Stimulated activated CD8-positive, alpha-beta memory T cell treated with anti-CD3 and anti-CD28 coated beads, Interleukin-7, amount 100 ng/mL, for 48 hours (primary cell): ENCODE measurements at places on chromosomes 13 and 19.

- no peak for DNase-seq
Measured at GRCh38 chr13:29674532-29674931, 79.0 kb upstream of the SLC7A1 start.

- no peak for DNase-seq
Measured at GRCh38 chr19:1514986-1515721, 2.3 kb upstream of the ADAMTSL5 start.

GRCh38 chr19:2231621-2232221 is 4.4 kb downstream of the PLEKHJ1 start:
- no peak for DNase-seq

DNA sequence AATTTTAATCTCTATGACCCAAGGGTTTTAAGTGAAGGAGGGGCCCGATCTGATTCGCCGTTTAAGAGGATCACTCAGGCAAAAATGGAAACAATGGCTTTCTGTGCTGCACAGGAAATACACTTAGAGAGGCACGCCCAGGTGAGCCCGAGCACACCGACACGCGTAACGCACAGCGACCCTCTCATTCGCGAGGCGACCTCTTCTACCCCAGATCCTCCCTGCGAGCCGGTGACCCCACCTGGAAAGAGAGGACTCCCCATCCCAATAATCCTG is 216 bp downstream of the SH2D3A start:
- DNase-seq = no peak

GRCh38 chr19:43464134-43464775 is 1.2 kb downstream of the LYPD3 start:
- DNase-seq = no peak

DNA sequence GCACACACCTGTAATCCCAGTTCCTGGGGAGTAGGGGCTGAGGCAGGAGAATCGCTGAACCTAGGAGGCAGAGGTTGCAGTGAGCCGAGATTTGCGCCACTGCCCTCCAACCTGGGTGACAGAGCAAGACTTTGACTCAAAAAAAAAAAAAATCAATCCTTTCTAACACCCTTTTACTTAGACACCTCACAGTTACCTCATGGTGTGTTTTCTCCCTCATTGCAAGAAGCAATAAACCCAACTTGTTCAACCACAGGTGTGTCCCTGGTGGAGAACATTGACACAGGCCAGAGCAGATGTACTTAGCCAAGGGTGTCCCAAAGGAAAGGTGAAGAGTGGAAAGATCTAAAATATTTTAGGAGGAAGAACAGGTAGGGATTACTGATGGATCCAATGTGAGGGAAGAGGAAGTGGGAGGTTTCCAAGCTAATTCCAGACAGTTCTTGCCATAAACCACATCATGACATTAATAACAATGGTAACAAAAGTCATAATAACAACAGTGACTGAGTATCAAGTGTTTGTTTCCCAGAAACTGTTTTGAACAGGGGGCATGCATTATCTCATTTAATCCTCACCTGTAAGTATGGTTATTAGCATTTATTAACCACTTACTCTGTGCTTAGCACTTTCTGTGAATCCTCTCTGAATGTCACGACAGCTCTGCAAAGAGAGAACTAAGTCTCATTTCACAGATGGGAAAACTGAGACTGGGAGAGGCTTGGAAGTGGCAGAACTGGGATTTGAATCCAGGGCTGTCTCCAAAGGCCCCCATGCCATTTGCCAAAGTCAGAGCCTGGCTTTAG is 3.1 kb upstream of the LYPD3 start:
- DNase-seq = no peak

- no peak for DNase-seq
Measured at GRCh38 chr19:6887316-6887715, at the start of gene ADGRE1. Gene ADGRE1, plus strand, starts transcription at chr19:6887579. Its CDS starts 30 bp downstream, at chr19:6887609.

DNA sequence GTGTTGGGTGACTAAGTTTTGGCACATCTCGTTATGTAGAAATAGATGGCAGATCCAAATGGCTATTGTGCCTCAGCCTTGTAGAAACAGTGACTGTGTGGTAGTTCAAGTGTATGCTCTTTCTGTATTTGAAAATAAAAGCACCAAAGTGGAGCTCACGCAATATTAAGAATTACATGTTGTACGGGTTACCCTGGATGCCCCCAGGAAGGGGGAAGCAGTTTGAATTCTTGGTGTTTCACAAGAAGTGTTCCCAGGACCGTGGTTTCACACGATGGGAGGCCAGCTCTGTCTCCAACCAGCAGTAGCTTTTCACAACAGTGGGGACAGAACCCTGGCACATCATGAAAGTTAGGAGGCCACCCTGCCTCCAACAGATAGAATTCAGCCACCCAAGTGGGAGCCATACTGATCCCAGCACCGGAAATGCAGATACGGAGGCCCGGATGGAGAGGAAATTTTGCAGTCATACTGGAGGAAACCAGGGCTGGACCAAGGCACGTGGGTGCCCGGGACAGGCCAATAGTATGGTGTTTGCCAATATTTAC is 8.9 kb downstream of the FLT1 start:
- no peak for DNase-seq

DNA sequence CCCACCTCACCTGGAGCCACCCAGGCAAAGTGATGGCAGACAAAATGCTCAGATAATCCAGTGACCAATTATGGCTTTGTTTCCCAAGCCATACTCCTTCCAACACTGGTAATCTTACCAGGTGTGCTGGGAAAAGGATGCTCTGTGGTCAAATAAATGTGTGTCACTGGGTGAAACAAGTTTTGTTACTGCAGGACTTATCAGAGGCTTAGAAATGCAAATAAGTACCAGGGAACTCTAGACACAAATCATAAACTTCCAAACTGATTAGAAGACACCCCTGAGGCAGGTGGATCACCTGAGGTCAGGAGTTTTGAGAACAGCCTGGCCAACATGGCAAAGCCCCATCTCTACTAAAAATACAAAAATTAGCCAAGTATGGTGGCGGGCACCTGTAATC is 26.4 kb downstream of the PIN1 start:
- DNase-seq = no peak

DNA sequence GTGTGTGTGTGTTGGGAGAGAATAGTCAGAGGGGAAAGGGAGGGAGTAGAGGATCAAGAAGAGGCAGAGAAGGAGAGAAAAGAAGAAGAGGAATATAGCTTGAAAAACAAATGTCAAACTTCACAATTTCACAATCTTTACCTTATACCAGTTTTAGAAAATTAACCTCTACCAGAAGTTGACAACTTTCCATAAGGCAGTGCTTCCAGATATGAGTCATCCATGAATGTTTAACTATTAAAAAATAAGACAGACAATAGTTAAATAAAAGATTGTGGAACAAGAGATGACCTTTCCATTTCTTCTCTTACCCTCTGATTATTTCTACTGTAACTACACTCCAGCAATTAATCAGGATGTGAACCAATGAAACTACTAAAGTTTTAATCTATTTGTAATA is 229.4 kb downstream of the ITGBL1 start:
- no peak for DNase-seq

GRCh38 chr13:52450012-52450792 is at the start of gene VPS36:
Gene VPS36, minus strand, starts transcription at chr13:52450634. Its CDS starts 40 bp downstream, at chr13:52450594.
- DNase-seq = peak; percentile 89

- no peak for DNase-seq
Measured at GRCh38 chr19:5918463-5919079, 4.5 kb downstream of the CAPS start.

GRCh38 chr19:1206150-1206863 is 729 bp downstream of the STK11 start:
- DNase-seq = no peak

DNA sequence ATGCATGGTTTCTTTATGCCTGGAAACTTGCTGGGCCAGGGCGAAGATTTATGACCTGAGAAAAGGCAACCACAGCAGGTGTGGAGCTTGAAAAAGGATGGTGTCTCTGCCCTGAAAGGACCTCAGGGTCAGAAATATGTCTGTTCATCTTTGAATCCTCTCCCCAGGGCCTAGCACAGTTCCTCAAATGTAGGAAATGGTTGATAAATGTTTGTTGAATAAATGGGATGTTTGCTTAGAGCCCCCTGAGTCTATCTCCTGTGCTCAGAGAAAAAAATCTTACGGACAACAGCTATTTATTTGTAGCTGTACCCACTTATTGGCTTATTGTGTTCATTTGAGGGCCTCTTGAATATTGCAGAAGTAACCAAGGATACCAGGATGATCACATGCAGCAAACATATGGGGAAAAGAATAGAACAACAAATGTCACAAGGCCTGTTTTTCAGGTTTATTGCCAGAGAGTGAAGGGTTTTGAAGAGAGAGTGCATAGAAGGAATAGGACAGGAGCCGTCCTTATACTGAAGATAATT is 114.5 kb downstream of the KLF5 start:
- no peak for DNase-seq

GRCh38 chr19:10921910-10922637 is 6.4 kb downstream of the YIPF2 start:
- no peak for DNase-seq

GRCh38 chr13:45331692-45332035 is 9.3 kb downstream of the TPT1 start:
- no peak for DNase-seq

DNA sequence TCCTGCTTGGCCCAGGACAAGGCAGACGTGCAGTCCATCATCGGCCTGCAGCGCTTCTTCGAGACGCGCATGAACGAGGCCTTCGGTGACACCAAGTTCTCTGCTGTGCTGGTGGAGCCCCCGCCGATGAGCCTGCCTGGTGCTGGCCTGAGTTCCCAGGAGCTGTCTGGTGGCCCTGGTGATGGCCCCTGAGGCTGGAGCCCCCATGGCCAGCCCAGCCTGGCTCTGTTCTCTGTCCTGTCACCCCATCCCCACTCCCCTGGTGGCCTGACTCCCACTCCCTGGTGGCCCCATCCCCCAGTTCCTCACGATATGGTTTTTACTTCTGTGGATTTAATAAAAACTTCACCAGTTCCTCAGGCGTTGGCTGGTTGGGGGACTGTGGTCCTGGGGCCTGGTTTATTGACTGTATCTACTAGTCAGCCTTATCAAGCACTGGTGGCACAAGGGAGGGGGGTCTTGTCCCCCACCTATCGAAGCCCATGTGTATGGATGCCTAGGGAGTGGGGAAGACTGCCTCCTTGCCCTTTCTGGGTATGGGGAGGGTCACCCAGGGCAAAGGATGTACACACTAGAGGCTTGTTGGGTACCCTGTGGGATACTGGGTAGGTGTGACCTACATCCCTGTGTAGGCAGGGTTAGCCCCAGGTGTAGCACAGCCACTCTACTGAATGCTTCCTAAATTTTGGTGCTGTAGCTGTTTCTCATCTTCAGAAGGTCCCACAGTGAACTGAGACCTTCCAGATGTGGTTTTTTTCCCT is 4.4 kb downstream of the CHMP2A start:
- DNase-seq = no peak

- DNase-seq = no peak
Measured at GRCh38 chr13:44149821-44150220, 223.8 kb upstream of the SERP2 start.

- no peak for DNase-seq
Measured at GRCh38 chr19:53853707-53854106, 14.0 kb upstream of the MYADM start.

DNA sequence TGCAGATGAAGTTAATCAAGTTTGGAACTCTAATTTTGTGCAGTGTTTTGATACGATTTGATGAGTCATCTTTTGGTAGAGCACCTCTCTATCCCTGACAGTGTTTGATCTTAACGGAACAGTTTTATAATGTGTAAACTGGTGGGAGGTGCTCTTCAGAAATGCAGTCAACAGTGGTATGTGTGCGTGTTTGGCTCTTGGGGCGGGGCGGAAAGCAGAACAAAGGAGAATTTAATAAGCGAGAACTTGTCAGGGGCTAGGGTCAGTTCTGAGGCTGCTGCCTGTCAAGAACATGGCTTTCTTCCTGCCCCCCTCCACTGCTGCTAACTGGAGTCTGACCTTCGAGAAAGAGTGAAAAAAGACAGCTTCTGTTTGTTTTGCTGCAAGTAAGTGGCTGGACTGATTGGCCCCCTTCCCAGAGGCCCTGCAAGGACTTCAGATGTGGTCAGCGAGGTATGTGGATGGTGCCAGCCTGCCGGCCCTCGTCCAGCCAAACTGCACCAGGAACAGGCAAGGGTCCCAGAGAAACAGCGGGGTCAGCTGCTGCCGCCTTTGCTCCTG is 40.8 kb downstream of the BBC3 start:
- DNase-seq = peak; percentile 51

GRCh38 chr19:8456064-8456463 is 11.3 kb downstream of the HNRNPM start:
- no peak for DNase-seq

- DNase-seq = peak; percentile 43
Measured at GRCh38 chr19:873084-873483, 13.6 kb downstream of the CFD start.

- peak; percentile 78 for DNase-seq
Measured at GRCh38 chr19:53192771-53193534, at the start of gene ZNF665. Gene ZNF665, minus strand, starts transcription at chr19:53193358. Its CDS starts 10,460 bp downstream, at chr19:53182898.

DNA sequence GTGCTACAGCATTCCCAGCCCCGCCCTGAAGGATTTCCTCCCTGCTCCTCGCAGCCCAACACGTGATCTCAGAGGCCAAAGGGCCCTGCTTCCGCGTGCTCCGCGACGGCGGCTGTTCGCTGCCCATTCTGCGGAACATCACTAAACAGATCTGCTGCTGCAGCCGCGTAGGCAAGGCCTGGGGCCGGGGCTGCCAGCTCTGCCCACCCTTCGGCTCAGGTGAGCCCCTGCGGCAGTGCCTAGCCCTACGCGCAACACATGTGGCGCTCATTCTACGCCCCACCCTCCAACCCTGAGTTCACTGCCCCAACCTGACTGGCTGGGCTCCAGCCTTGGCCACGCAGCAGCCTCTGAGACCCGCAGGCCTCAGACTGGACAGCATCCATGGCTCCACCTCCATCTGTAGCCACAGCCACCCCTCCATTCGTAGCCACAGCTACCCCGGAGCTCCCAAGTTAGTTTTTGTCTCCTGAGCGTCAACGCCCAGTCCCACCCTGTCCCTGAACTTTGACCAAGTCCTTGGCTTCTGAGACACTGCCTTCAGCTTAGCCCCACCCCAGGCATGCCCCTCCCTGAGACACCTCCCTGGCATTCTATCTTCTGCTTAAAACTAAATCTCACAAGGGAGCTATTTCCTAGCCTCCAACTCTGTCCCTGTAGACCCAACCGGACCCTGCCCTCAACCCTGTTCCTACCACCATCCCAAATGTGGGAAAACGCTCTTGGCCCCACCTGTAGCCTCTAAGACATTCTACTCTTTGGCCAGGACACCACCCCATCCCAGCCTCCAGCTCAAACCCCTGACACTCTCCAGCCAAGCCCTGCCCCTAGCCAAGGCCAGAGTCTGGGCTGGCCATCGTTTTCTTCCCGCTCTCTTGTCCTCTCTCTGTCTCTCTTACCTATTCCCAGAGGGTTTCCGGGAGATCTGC is 6.4 kb downstream of the LTBP4 start:
- no peak for DNase-seq

DNA sequence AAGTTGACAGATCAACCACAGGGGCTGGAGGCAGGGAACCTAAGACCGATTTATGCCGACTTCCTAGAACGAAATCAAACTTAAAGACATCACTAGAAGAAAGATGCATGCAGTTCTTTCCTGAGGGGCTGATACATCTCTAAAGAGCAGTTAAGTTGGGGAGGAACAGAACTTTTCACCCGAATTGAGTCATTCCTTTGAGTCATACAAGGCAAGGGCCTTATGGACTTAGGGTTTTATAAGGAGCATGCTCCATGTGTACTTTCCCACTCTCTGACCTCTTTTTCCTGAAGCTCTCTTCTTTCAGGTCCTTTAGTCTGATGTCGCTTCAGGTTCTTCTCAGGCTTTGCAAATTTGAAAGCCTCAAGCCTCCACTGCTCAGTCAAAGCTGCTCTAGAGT is 7.9 kb upstream of the FBXL3 start:
- DNase-seq = no peak

- no peak for DNase-seq
Measured at GRCh38 chr13:106036870-106037269, 498.6 kb downstream of the EFNB2 start.
